ENCODE measurements at places on chromosomes 2 and 18.

GRCh38 chr2:69931832-69932595 lies 17.1 kb downstream of the MXD1 start:
- DNase-seq: no peak

DNA sequence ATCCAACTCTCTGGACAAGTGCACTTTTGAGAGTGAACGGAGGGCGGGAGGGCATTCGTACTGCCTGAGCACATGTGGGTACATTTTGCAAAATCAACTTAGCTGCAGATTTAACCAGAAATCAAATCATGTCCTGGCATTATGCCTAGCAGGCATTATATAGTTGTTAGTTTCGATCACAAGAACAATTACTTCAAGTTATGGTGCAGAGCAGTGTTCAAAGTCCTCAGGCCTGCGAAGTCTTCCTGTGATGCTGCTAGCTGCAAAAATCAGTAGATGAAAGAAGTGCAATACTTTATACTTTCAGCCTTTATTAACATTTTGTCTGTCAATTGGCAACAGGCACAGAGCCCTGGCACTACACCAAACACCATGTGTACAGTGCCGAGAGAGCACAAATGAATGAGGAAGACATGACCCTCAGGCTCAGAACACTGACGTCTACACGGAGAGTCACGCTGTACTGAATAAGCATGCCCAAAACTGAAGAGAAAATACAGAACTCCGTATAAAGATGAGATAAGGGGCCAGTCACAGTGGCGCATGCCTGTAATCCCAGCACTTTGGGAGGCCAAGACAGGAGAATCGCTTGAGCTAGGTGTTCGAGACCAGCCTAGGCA lies 92.1 kb upstream of the CREB1 start:
- no peak for DNase-seq

DNA sequence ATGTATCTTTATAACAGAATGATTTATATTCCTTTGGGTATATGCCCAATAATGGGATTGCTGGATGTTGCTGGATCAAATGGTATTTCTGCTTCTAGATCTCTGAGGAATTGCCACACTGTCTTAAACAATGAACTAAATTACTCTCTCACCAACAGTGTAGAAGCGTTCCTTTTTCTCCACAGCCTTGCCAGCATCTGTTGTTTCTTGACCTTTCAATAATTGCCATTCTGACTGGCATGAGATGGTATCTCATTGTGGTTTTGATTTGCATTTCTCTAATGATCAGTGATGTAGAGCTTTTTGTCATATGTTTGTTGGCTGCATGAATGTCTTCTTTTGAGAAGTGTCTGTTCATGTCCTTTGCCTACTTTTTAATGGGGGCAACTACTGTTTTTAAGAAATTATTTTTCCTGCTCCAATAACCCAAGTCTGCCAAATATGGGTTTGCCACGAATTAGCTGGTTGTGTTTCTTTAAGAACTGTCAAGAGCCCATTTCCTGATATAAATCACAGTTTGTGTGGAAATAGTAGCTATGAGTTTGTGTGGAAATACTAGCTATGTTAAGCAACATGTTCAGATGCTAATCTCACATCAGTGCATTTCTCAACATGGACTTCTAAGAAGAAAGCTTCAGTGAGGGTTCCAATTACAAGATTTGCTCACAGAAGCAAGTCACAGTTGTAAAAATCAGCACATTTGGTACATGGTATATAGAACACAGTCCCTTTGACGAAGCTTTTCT lies 259.4 kb downstream of the ANAPC1 start:
- no peak for DNase-seq

DNA sequence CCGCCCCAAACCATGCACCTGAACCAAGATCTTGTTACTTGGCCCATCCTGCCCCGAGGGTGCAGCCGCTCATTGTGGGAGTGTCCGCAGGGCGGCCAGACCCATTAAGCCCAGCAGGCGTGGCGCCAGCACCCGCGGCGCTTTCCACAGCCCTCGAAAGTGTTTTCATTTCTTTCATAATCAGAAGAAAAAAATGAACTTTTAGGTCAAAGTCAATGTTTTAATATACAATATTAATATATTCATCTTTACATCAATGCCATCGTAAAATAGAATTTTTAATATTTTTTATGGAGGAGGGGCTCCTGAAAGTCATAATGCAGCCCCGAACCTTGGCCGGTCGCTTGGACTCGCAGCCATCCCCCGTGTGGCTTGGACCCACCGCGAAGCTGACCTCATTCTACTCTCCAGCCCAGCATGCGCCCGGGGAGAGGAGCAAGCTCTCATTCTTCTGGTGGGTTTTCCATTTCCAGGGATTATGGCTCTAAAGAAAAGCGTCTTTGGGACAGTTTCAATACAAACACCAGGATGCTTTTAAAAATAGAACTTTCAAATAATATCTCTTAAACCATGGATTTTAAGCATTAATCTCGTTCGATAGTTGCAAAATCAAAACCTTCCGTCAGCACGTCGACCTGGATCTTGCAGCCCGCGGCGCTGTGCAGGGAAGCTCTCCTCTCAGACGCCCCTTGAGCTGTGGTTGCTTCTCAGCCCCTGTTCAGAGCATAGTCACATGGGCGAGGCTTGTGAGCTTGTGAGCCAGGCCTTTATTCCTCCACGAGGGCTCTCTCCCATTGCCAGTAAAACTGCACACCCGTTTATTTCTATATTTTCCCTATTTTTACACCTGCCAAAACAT lies 17.2 kb upstream of the ASB1 start:
- DNase-seq: no peak

DNA sequence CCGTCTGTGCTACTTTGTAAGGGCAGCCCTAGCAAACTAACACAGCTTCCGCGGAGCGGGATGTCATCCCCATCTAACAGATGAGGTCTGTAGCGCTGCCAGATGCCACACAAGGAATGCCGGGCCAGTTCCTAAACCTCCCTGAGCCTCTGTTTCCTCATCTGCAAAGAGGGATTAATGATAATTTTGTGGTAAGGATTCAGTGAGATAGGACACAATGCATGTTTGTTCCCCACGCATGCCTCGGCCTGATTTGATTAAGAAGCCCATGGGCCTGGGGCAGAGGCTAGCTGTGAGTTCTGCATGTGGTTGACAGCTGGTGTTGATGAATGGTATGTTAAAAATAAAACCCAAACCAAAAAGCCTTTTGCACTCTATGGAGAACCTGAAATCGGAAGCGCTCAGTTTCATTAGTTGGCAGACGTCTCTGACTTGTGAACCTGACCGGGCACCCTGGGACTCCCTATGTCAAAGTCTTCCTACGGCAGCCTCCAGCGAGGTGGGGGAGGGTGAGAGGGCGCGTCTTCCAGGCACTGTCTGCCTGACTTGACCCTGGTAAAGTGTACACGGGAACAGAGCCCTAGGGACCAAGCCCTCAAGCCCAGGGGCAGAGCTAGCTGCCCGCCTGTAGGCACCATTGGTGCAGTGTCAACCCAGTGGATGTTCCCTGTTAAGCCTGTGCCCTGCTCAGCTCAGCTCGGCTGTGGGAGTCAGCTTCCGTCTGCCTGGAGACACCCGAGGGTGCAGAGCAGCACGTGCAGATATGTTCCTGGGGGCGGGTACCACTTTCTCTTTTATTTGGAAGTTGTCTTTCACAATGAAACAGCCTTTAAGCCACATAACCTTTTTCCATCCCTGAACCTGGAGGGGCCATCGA lies 14.8 kb upstream of the INHBB start:
- DNase-seq: no peak

DNA sequence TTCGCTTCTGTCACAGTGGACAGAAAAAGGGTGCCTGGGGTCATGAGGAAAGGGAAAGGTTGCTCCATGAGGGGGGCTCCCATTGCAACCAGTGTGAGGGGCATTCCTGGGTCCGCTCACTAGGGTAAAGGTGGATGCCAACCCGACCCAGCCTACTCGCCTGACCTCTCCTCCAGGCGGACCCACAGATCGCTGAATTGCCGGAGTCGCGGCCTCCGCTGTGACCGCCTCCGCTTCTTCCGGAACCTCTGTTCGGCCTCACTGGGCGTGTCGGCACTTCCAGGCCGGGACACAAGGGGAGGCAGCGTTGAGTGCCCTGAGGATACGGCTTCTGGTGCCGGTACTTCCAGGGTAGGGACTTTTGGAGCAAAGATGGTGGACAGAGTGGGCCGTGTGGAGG lies 57.1 kb downstream of the TRABD2A start:
- no peak for DNase-seq

GRCh38 chr2:42929546-42930024 lies 137.2 kb upstream of the HAAO start:
- no peak for DNase-seq

GRCh38 chr2:86416146-86416545 lies 25.0 kb upstream of the KDM3A start:
- DNase-seq: no peak

DNA sequence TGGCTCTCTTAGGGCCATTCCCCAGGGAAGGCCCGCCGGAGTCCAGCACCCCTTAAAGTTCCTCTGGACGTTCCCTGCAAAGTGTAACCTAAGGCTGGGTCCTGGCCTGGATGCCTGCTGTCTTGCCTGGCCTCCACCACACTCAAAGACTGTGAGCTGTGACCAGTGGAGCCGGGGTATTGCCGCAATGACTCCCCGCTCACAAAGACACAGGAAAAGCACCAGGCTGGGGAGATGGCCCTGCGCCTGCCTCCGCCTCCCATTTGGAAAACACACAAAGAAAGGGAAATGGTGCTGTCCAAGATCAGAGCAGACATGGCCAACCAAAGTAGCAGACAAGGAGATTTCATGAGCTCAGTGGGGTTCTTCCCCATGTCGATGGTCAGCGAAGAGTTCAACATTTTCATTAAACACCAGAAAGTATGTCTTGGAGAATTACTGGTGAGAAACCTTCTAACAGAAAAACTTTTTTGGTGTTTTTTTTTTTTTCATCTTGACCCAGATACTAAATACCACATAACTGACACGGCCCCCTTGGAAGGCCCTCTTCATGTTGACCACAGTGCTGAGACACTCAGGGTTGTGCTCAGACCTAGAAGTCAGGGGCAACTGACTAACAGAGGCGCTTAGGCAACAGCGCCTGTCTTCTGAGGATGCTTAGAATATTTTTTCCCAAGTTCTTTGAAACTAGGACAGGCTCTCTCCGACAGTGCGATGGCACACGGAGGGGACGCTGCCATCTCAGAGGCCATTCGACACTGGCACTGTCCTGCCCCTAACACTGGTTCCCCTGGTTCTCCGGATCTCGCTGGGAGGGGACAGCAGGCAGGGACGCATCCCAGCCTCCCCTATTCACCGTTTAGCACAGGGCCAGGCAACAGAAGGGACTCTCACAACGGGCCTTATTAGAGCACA lies 226.4 kb upstream of the ID2 start:
- no peak for DNase-seq

- no peak for DNase-seq
These were observed 47.4 kb upstream of the RMDN2 start for GRCh38 chr2:37877457-37878315.

GRCh38 chr2:169462896-169463695 lies 16.2 kb upstream of the BBS5 start:
- DNase-seq: no peak

DNA sequence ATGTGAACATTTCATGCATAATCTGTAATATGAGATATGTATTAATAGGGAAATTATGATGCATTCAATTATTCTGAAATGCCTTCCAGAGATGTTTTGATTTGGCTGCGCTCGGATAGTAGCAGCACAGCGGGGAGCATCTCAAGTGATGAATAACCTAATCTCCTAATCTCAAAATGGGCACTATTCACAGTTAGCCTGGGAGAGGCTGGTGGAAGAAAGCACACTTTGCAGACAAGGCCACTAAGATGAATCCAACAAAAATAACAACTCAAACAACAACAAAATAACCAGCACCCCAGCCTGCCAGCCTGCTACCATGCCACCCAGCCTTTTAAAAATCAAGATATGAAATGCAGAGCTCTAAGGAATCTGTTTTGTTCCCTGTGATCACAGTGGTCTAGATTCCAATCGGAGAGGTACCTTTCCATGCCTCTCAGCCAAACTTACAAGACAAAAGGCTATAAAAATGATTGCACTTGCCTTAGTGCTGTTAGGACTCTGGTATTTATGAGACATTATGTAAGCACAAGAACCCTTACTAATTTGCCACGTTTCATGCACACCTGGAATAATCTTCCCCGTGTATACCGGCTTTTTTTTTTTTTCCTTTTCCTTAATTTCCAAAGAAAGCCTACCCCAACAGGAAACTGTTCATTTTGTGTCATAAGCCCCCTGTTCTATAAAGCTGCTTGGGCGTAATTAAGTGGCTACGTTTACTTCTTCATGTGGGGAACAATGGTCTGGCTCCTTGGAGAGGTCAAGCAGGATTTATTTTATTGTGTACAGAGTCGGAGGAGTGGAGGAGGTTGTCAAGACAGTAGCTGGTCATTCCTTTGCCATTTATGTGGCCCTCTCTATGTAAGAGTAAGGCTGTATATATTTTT lies 526.9 kb upstream of the FANCL start:
- DNase-seq: no peak

DNA sequence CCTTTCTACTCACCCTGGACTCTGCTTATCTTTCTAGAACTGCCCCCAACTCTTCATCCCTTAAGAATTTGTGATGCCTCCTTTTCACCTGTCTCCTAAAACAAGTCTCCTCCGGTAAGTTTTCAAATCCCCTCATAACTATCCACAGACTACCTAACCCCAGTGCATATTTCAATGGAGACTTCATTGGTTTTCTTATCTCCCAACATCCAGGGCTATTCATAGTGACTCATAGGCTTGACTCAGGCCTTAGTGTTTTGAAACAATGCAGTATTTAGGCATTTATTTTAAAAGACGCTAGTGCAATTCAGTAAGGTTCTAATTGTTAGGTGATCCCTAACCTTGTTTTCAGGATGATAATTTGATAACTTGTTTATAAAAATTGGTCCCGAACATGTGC lies 399.2 kb downstream of the CPS1 start:
- DNase-seq: no peak

DNA sequence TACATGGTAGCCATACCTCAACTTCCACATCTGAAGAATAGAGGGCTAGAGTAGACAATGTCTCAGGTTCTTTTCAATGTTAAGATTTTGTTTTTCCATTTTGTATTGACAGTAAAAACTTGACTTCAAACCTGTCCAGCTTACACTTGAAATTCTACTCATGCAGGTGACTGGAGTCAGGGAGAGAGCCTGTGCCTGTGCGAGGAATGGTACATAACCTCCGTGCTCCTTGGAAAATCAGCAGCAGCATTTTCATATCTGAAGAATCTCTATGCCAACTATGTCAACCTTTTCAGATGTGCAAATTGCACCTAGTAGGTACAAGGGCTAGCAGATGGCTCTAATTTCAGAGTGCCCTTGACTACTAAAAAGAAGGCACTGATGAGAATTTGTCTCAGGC lies 2.1 kb downstream of the PLA2R1 start:
- no peak for DNase-seq

DNA sequence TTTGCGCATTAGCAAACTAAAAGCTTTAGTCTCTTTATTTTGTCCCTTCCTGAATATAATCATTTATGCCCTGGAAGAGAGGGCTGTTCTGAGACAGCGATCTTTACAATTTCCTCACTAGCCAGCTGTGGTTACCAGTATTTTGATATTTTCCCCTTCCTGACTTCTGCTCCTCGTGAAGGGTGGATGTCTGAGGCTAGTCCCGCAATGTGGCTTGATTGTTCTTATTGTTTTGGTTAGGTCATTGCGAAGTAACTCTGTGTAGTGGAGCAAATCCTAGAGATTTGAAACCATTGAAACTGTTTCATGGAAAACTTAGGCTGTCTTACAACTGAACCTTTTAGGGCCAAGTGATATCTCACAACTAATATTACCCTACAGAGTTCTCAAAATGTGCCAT lies 2.4 kb downstream of the MRPL33 start:
- no peak for DNase-seq
